ENCODE measurements at places on chromosomes 12 and 14.
A peak's percentile ranks its signal among the peaks of the same experiment; 100 is the strongest.

GRCh38 chr12:79991586-79991985 lies 56.7 kb upstream of the PPP1R12A start:
- no peak for DNase-seq

- no peak for DNase-seq
These were observed 130.9 kb downstream of the GPR135 start for GRCh38 chr14:59334253-59334652.

DNA sequence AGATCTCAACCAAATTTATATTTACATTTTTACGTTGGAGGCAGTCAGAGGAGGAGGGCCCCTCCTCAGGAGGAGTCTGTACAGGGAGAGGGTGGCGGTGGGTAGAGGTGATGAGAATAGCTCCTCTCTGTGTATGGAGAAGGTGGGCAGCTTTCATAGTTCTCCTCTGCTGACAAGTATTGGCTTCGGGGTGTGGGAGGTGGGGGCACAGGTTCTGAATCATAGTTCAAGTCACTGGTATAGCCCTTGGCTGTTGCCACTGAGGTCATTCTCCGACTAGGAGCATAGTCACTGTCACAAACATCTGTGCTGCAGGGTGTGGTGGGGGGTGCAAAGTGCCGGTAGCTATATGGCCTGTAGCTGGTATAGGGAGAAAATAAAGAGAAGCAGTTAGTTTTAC lies 50.3 kb downstream of the BCL2L14 start:
- no peak for DNase-seq

- DNase-seq: no peak
These were observed at the start of gene PAH for GRCh38 chr12:102917026-102917787. Gene PAH, minus strand, starts transcription at chr12:102917244. Its CDS starts 114 bp downstream, at chr12:102917130.

DNA sequence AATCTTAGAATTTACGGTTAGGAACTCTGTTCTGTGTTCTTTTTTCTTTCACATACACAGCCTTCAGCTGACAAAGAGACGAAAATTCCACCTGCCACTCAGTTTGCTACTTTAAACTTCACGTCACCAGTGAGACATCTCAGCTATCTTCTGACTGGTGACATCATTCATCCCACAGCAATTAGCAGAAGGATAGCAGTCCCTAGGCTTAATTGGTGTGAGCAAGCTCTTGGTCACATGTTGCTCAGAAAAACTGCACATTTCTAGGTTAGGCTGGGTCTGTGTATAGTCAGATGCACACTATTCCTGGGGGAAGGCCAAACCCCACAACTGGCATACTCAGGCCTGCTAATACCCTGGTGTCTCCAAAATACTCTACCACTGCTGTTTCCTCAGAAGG lies 23.9 kb downstream of the SLC7A7 start:
- DNase-seq: no peak

DNA sequence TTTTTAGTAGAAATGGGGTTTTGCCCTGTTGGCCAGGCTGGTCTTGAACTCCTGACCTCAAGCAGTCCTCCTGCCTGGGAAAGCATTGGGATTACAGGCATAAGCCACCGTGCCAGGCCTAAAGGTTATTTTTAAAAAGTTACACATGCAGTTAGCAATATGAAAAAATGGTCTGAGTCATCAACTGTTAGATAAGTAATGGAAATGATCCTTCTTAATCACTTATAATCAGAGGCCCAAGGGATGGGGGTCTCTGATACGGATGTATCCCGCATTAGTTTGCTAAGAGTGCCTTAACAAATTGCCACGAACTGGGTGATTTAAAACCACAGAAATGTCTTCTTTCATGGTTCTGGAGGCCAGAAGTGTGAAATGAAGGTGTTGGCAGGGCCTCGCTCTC lies 54.1 kb upstream of the FERMT2 start:
- DNase-seq: no peak

GRCh38 chr12:68899251-68899771 lies 33.7 kb downstream of the CPM start:
- DNase-seq: no peak

- DNase-seq: no peak
These were observed 136.3 kb downstream of the ITPR2 start for GRCh38 chr12:26696613-26697092.

- DNase-seq: no peak
These were observed 112.1 kb upstream of the FRMD6 start for GRCh38 chr14:51539571-51540037.

- DNase-seq: no peak
These were observed 301.5 kb upstream of the FBXO33 start for GRCh38 chr14:39733741-39734140.

GRCh38 chr14:90641615-90642243 lies 174.5 kb downstream of the TTC7B start:
- no peak for DNase-seq

DNA sequence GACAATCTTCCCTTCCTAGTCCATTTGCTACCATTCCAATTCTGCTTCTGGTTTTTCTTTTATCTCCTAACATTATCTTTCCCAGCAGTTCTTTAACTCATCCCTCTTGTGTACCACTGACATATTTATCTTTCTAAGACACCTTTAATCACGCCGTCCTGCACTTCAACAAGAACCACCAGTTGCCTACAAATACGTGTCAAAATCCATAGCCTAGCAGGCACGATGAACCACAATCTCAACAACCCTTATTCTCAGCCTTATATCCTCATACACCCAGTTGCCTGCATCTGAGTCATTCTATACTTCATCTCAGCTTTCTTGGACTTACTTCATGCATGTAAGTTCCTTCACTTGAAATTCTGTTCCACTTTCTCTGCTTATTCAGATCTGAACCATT lies 16.4 kb upstream of the ST8SIA1 start:
- no peak for DNase-seq

GRCh38 chr14:20855652-20856291 lies 35.4 kb upstream of the RNASE3 start:
- DNase-seq: peak; percentile 55

GRCh38 chr12:93361151-93361919 lies 16.4 kb upstream of the NUDT4 start:
- DNase-seq: peak; percentile 78

- no peak for DNase-seq
These were observed 112.0 kb upstream of the TMCC3 start for GRCh38 chr12:94762259-94762942.

- no peak for DNase-seq
These were observed 83.0 kb downstream of the SLC25A21 start for GRCh38 chr14:37089410-37089809.

DNA sequence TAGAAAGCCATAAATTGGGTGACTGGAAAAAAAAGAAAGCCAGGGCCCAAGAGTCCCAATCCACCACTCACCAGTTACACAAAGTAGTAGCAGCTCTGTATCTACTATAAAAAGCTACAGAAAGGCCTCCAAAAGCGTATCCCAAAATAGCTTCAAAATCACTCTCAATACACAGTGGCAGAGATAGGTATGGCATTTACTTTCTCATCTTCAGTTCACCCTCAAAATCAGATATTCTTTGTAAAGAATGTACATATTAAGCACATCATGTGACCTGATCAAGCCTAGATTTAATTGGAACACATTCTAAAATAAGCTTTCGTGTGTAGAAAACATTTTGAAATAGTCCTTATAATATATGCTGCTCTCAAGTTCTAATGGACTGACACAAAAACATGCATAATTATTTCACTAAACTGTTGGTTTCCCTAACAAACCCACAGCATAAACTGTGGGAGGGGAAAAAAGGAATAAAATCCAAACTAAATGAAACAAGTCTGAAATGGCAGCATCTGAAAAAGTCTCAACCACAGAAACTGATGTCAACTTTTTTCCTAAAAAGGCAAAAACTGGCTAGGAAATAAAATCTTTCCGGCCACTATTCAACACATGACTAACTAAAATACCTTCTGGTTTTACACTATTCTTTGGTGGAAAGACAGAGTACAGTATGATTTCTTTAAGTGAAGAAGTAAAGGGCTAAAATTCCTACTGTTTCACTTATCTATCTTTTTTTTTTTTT lies 25.9 kb downstream of the UBE2N start:
- DNase-seq: no peak

GRCh38 chr12:55670276-55670675 lies 33.6 kb downstream of the OR10P1 start:
- DNase-seq: no peak

DNA sequence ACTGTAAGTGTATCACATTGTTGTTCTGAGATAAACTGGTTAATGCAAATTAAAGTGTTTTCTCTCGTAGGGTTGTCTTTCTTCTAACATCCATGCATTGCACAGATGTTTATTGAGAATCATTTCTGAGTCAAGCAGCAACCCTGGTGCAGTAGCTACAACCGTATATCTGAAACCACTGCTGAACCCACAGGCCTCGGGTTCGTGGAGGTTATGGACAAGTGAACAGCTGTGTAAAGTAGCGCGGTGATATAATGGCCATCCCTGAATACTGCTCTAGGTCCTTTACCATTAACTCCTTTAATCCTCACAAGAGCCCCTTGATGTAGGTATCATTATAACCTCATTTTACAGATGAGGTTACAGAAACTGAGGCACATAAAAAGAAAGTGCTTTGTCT lies 486.1 kb upstream of the TMEM132C start:
- DNase-seq: no peak

- DNase-seq: no peak
These were observed 130.8 kb upstream of the FLRT2 start for GRCh38 chr14:85399186-85399585.

- no peak for DNase-seq
These were observed 94.6 kb upstream of the PRICKLE1 start for GRCh38 chr12:42683933-42684801.

- DNase-seq: no peak
These were observed 526 bp downstream of the MLXIP start for GRCh38 chr12:122079033-122079531.

DNA sequence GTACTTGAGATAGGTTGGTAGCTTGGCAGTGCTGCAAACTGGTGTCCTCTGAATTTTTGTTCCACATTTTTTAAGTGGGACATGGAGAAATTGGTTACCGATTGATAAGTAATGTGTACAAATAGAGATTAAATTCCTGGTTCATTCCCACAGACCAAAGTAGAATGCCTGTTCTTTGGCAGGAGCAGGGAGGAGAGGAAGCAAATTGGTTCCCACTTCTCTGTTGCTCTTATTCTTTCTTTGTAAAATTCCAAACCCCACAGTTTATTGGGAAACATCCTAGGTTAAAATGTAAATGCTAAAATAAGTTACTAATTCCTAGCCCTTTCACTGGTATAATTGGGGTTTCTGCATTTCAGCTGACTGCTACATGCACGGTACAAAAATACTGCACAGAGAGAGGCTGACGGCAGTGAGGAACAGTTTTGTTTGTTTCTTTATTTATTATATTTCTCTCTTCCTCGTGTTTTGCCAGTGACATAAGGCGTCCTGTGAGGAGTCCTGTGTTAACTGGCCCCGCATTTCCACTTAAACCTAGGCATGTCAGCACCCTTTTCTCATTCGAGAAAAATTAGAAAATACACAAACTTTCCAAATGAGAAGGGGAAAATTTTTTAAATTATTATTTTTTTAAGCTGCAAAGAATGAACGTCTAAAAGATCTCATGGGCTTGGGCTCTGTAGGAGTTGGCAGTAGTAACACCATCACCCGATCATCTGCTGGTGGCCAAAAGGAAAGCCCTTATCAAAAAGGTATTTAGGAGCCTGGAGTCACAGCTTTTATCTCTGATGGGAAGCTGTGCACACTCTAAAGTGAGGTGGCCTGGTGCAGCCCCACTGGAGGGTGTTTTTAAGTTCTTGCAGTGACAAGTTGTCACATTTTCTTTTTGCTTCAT lies 25.4 kb upstream of the BCL7A start:
- peak; percentile 39 for DNase-seq

DNA sequence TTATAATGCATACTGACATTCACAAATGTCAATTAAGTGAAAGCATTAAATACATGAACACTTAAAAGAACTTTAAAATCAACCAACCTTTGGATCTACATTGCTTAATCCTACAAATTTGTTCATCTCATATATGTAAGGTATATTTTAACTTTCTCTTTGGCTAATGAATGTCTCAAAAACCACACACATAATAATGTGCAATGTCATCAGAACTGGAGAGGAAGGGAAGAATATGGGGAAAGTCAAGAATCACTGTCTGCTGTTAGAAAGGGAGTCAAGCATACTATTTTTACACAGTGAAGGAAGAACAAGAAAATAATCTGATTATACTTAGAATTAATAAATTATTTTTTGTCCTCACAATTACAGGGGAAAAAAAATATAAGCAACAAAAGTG lies 4.9 kb downstream of the GMFB start:
- no peak for DNase-seq

DNA sequence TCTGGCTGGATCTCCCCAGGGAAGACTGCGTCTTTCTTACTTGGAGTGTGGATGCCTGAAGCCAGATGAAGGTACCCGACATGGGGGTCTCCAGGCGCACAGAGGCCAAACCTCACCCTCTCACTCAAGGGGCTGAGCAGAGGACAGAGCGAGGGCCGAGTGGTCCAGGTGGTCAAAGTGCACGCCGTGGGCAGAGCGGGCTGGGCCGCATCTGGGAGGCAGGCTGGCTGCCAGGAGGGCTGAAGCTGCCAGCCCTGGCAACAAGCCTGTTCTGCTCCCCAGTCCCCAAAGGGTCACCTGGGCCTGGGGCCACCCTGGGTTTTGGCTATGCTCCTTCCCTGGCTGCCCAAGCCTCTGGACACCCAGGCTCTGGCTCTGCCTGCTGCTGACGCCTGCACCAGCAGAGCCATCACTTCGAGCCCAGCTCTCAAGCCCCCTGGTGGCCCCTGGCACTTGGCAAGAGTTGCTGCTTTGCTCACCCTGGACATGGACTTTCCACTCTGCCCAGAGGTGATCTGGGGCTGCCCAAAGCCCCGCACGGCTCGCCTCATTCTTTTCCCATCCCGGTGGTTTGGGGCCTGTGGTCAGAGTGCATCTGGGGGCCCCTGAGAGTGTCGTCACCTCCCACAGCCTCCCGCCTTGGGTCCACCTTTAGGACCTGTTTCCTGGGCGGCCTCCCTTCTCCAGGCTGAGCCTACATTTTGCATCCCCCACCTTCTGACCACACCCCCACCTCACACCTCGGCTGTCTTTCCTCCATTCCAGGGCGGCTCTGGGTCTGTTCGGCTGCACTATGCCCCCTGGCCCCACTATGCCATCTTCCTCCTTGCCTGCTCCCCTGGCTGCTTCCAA lies 2.8 kb downstream of the ADSS1 start:
- no peak for DNase-seq

GRCh38 chr14:104734601-104734990 lies 10.6 kb downstream of the ADSS1 start:
- no peak for DNase-seq

- no peak for DNase-seq
These were observed 3.4 kb upstream of the GPR162 start for GRCh38 chr12:6818222-6818621.

- DNase-seq: peak; percentile 98
These were observed at the start of gene TMX1 for GRCh38 chr14:51239813-51240803. Gene TMX1, plus strand, starts transcription at chr14:51240247. Its CDS starts 46 bp downstream, at chr14:51240293.

DNA sequence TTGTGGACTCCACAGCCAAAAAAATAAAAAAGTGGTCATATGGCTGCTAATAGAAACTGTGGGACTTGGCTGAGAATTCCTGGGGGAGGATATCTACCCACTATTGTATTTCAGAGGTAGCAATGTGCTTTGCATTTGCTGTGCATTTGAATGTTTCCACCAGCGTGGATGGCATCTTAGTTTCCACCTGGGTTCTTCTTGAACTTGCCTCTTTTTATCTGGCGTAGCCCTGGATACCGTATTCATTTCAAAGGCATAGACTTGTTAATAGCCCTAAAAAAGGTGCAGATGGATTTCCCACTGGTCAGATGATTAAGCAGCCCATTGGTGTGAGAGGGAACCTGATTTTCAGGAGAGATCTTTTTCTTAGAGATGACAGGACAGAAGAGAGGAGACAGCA lies 1.9 kb upstream of the MYF5 start:
- DNase-seq: no peak

- DNase-seq: no peak
These were observed 805.8 kb downstream of the DIO2 start for GRCh38 chr14:79405512-79405910.

GRCh38 chr12:84911271-84912197 lies 1.1 kb downstream of the SLC6A15 start:
- no peak for DNase-seq

Measured in heart left ventricle (tissue), 16 donors.